ENCODE measurements at places on chromosomes 7 and 10.

DNA sequence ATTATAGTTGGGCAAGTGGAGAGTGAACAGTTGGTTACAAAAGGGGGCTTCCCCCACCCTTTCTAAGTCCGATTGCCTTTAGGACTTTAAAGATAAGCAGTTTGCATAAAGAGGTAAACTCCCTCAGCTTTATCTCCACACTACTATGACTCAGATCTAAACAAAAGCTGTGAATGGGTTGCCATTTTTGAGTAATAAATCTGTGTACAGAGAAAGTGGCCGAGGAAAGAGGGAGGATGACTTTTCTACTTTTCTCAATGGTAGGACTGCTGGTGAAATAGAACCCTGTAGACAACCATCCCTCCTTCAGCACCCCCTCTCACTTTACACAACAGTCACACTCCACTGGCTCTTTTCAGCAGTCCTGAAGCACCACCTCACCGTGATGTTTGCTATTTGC is 71.2 kb downstream of the DNMBP start:
- peak; percentile 17 for DNase-seq

DNA sequence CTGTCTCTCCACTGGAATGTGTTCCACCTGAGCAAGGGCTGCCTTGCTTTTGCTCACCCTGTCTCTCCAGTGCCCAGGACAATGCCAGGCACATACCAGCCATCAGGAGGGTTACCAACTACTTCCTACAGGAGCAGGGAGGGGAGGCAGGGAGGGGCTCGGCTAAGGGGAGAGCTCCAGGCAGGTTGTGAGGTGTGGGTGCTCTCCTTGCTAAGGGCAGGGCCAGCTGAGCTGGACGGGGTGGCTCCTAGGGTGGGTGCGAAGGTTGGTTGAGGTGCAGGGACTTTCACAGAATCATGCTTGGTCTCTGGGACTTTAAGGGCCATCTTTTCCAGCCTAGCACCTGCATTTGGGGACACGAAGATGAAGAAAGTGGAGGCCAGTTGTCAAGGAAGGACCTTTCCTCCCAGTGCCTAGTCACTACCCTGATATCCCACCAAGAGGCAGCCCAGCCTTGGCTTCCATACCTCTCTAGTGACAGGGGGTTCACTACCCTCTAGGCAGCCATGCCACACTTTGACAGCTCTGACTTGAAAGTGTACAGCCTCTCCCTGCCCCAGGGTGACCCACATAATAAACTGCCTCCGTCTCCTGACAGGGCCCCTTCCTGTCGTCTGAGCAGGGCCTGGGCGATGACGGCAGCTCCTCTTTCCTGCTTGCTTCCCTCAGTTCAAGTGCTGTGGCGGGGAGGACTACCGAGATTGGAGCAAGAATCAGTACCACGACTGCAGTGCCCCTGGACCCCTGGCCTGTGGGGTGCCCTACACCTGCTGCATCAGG is 46.5 kb downstream of the TSPAN15 start:
- DNase-seq: no peak

DNA sequence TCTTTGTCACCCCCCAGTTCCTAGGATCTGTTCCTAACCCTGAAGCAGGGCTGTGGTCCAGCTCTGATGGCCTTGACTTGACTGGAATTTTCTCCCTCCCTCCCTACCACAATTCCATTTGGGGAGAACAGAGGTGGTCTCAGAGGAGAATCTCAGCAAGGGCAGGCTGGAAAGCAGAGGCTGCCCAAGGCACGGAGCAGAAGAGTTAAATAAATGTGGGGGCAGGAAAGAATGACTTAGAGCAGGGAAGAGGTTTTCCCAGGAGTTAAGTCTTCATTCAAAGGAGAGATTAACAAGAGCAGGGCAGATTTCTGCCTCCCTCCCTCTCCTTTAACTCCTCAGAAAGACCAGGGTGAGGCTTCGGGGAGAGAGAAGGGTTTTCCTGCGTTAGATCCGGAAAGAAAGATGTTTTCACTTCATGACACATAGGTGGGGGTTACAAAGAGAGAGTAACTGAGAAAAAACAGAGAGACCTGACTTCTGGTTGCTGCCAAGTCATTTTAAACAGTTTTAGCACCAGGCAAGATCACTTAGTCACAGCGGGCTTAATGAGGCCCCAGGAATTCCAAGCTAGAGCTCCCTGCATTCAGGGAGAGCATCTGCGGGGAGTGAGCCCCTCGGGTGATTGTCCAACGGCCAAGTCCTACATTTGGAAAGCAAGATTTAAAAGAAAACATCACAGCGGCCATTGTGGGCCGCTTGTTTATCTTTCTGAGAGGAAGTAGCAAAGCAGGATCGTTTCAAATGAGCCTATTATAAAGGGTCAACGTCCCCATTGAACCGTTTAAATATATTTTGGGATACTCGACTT is 78.7 kb downstream of the ARHGAP22 start:
- peak; percentile 98 for DNase-seq

DNA sequence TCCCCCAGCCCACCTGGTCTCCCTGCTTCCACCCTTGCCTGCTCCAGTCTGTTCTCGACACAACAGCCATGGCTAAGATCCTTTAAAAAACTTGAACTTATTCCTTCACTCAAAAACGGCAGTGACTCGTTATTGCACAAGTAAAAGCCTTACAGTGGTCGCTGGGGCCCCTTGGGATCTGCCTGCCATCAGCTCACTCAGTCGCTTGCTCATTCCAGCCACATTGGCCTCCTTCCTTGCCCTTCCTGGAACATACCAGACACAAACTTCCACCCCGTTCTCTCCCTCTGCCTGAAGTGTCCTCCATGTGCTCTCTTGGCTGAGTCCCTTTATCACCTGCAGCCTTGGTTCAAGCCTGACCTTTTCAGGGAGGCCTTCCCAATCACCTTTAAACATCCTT is 4.7 kb downstream of the CCNY start:
- DNase-seq: no peak

Measured in RPMI7951 (cell line).